ENCODE measurements at places on chromosomes 6 and 20. TPM values are rescaled to one million over a fixed set of nuclear protein-coding genes. Genes with fewer than 3 reads are reported as not detected.

TAGAP gene
- total RNA-seq: not detected

OR12D3 gene
- total RNA-seq: not detected

DDX43 gene
- total RNA-seq: not detected

NKX2-4 gene
- not detected for total RNA-seq

C6orf118 gene
- total RNA-seq: 8.2 TPM

ESR1 gene
- not detected for total RNA-seq

PNPLA1 gene
- not detected for total RNA-seq

GMNN gene
- total RNA-seq: 112 TPM

YIPF3 gene
- 85.7 TPM for total RNA-seq

- H3K27ac ChIP-seq: no peak overlapping the region
- peaks cover 3% of the 10 kb centered on the region for H3K27me3 ChIP-seq
- H3K4me3 ChIP-seq: no peak overlapping the region
- H3K36me3 ChIP-seq: no peaks in the 10 kb centered on the region
These were observed 40.4 kb upstream of the CST7 start for GRCh38 chr20:24908642-24909041.

- H3K4me3 ChIP-seq: no peak overlapping the region
- no peak for DNase-seq
- no peaks in the 10 kb centered on the region for H3K27me3 ChIP-seq
- no peaks in the 10 kb centered on the region for H3K4me1 ChIP-seq
These were observed 133.8 kb upstream of the CST7 start for GRCh38 chr20:24815196-24815815.

GRCh38 chr20:49964964-49965780 is 17.6 kb upstream of the SNAI1 start:
- peaks cover 4% of the 10 kb centered on the region for H3K36me3 ChIP-seq
- no peaks in the 10 kb centered on the region for H3K27me3 ChIP-seq
- H3K27ac ChIP-seq: no peak overlapping the region

DNA sequence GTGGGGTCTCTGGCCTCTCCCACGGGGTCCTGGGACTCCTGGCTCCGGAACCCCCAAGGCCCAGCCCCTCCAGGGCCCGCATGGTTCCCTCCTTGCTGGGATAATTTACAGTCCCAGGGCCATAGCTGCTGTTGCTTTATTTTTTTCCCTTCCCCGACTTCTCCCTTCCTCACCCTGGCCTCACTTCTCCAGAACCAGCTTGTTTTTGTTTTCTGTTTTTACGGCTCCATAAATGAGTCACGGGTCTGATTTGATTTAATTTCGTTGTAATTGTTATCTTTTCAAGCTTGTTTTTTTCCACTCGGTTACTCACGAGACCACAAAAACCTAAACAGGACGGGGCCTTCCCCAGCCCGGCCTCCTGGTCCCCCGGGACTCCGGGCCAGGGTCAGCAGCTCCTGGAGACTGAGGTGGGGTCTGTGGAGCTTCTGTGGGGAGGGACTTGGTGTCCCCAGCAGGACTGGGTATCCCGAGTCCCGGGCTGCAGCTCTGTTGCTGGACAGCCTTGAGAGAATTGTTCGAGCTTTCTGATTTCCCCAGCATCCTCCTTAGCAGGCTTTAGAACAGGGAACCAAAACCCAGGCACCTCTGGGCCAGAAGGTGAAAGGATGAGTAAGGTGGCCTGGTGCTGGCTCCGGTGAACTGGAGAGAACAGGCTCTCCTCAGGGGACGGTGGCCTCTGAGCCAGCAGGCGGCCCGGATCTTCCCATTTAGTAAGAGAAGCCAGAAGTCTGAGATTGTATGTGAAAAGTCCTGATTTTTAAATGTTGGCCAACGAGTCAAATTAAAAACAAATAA is 94.9 kb downstream of the CEBPB start:
- H3K4me1 ChIP-seq: peaks cover 17% of the 10 kb centered on the region
- no peaks in the 10 kb centered on the region for H3K36me3 ChIP-seq
- H3K27ac ChIP-seq: peak overlapping the region; percentile 54
- DNase-seq: no peak

DNA sequence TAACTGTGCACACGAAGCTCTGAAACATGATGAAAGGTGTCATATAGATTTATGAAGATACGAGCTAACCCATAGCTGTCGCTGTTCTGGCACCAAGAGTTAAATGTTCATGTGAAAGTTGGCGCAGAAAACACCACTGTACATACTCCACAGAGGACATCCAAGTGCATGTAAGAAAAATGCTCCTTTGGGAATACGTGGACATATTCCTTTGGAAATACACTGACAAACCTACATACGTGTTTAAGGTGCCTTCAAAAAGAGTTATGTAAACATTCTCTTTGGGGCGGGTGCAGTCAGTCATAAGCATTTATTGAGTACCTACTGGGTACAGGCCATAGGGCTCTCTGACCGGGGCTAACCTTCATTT is 723 bp upstream of the ARID1B start:
- peaks cover 51% of the 10 kb centered on the region for H3K4me1 ChIP-seq
- DNase-seq: no peak
- H3K27me3 ChIP-seq: peaks cover 21% of the 10 kb centered on the region
- peak overlapping the region; percentile 98 for H3K27ac ChIP-seq

- peaks cover 18% of the 10 kb centered on the region for H3K36me3 ChIP-seq
- no peak for DNase-seq
- no peaks in the 10 kb centered on the region for H3K27me3 ChIP-seq
- H3K4me3 ChIP-seq: no peak overlapping the region
These were observed 42.4 kb downstream of the TNFRSF21 start for GRCh38 chr6:47267301-47267700.

DNA sequence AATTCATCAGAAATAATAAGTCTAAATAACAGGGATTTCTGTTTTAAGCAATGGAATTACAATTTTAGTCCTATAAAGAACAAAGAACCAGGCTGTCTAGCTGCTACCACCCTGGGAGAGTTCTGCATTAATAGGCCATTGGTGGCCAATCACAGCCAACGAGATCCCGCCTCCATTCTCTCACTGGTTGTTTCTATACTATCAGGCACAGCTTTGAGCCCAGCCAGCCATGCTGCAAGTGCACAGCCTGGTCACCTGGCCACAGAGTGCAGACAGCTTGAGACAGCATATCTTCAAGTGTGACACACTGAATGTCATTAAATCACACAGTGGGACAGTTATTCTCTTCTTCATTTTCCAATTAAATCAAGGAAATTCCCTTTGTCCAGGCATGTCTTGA is 16.1 kb upstream of the RAB22A start:
- no peaks in the 10 kb centered on the region for H3K27me3 ChIP-seq
- H3K36me3 ChIP-seq: no peaks in the 10 kb centered on the region
- peak; percentile 26 for DNase-seq
- peaks cover 17% of the 10 kb centered on the region for H3K4me1 ChIP-seq
- H3K4me3 ChIP-seq: no peak overlapping the region
- no peak overlapping the region for H3K27ac ChIP-seq

GRCh38 chr6:143842461-143842901 is 657 bp upstream of the LTV1 start:
- H3K36me3 ChIP-seq: peaks cover 4% of the 10 kb centered on the region
- DNase-seq: no peak
- no peaks in the 10 kb centered on the region for H3K27me3 ChIP-seq
- peaks cover 17% of the 10 kb centered on the region for H3K4me1 ChIP-seq
- peak overlapping the region; percentile 98 for H3K4me3 ChIP-seq

- no peak overlapping the region for H3K27ac ChIP-seq
- H3K4me1 ChIP-seq: peaks cover 5% of the 10 kb centered on the region
- H3K27me3 ChIP-seq: no peaks in the 10 kb centered on the region
- no peak for DNase-seq
These were observed 504.9 kb downstream of the DOK5 start for GRCh38 chr20:54980103-54980960.

- no peak overlapping the region for H3K4me3 ChIP-seq
- no peaks in the 10 kb centered on the region for H3K27me3 ChIP-seq
- H3K36me3 ChIP-seq: no peaks in the 10 kb centered on the region
- peaks cover 24% of the 10 kb centered on the region for H3K4me1 ChIP-seq
These were observed 10.0 kb downstream of the REV3L start for GRCh38 chr6:111472933-111473435.

DNA sequence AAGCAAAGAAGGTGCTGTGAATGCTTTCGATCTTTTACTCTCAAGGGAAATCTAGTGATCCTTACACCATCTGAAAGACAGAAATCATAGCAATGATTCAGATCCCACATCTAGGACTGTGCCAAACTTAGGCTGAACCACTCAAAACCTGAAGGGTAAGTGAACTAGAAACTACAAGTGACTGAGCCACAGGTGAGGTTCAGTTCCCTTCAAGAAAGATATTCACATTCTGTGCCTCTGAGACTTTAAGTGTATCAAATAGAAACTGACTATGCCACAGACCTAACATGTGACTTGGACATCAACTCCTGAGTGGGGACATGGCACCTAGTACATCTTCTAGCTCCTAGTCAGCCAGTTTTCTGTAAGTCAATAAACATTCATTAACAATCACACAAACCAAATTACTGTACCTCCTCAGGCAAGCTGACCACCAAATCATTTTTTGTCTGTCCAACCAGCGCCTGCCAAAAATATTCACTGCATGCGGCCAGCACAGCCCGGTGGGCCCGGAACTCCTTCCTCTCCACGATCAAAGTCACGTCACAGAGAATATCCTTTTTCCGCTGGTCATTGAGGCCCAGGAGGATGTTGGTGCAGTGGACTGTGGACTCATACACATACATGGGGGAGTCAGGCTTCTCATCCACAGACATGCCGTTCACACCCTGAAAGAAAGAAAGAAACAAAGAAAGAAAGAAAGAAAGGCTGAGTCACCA is 114.1 kb downstream of the GJA10 start:
- H3K27me3 ChIP-seq: no peaks in the 10 kb centered on the region
- H3K36me3 ChIP-seq: peaks cover 17% of the 10 kb centered on the region
- H3K4me1 ChIP-seq: peaks cover 23% of the 10 kb centered on the region
- no peak for DNase-seq

DNA sequence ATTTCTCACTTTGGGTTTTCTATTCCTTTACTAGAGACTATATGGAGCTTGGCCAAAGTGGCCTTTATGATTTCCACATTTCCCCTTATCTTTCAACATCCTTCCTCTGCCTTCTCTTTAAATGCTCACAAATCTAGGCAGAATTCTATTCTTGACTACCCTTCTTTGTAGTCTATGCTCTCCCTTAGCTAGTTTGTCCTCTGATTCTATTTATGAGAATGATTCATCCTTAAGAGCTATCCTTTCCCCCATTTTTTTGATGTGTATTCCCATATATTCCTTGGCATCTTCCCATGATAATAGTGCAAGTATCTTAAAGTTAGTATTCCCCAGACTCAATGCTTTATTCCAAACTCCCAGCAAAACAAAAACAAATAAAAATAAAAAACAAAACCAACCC is 53.1 kb downstream of the IL20RA start:
- H3K36me3 ChIP-seq: no peaks in the 10 kb centered on the region
- H3K4me1 ChIP-seq: peaks cover 20% of the 10 kb centered on the region
- no peak for DNase-seq
- H3K27ac ChIP-seq: no peak overlapping the region

DNA sequence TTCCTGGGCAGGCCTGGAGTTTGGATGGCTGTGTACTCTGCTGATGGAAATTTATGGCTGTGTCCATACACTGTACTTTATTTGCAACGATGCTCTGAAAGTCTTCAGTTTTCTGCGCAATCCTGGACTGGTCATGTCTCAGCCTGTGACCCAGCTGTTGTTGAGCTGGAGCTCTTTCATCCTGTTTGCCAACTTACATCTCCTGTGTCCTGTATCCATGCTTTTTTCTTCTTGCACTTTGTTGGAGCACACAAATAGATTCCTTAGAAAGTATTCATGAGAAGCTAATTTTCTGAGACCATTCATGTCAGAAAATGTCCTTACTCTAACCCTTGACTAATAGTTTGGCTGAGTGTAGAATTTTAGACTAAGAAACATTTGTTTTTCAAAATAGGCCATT is 251.2 kb downstream of the BCKDHB start:
- H3K27me3 ChIP-seq: no peaks in the 10 kb centered on the region
- no peak overlapping the region for H3K27ac ChIP-seq
- peaks cover 7% of the 10 kb centered on the region for H3K36me3 ChIP-seq
- H3K4me1 ChIP-seq: peaks cover 21% of the 10 kb centered on the region
- DNase-seq: no peak

DNA sequence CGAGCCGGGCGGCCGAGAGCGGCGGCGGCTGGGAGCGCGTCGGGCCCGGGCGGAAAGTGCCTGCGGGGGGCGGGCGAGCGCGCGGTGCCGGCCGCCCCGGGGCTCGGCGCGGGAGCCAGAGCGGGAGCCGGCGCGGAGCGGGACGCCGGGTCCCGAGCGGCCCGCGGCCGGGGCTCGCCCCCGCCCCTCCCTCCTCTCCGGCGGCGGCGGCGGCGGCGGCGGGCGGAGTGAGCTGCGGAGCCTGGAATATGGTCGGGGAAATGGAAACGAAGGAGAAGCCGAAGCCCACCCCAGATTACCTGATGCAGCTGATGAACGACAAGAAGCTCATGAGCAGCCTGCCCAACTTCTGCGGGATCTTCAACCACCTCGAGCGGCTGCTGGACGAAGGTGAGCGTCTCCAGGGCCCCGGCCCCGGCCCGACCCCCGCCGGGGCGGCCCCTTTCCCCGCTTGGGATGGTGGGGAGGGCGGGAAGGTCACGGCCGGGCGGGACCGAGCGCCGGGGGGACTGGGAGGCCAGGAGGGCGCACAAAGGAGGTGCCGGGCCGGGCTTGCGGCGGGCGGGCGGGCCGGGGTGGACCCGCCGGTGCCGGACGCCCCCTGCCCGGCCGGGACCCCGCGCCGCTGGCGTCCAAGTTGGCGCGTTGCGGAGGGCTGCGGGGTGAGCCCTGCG is 565 bp downstream of the QKI start:
- H3K27ac ChIP-seq: no peak overlapping the region
- peak; percentile 20 for DNase-seq
- peaks cover 9% of the 10 kb centered on the region for H3K36me3 ChIP-seq
- H3K4me3 ChIP-seq: peak overlapping the region; percentile 79
- H3K27me3 ChIP-seq: no peaks in the 10 kb centered on the region

- peaks cover 2% of the 10 kb centered on the region for H3K36me3 ChIP-seq
- no peaks in the 10 kb centered on the region for H3K27me3 ChIP-seq
- no peaks in the 10 kb centered on the region for H3K4me1 ChIP-seq
- DNase-seq: no peak
- no peak overlapping the region for H3K4me3 ChIP-seq
These were observed 564.3 kb upstream of the MARCKS start for GRCh38 chr6:113292646-113293422.

DNA sequence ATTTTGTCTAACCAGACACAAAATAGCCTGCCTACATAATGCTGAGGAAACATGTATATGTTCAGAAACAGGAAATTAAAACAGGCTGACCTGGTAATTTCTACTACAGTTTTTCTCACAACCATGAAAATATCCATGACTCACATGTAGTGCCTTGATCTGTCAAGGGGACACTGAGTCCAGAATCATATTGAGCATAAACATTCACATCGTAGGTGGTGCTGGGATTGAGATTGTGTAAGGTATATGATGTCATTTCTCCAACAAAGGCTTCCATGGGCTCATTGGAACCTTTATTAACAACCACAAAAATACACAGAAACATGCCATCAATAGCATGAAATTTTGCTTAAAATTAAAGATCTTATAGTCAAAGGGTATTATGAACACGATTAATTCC is 80.9 kb downstream of the COL12A1 start:
- H3K36me3 ChIP-seq: no peaks in the 10 kb centered on the region
- H3K4me1 ChIP-seq: no peaks in the 10 kb centered on the region
- H3K27ac ChIP-seq: no peak overlapping the region
- H3K4me3 ChIP-seq: no peak overlapping the region

- H3K4me3 ChIP-seq: no peak overlapping the region
- H3K4me1 ChIP-seq: peaks cover 9% of the 10 kb centered on the region
- H3K36me3 ChIP-seq: no peaks in the 10 kb centered on the region
- DNase-seq: no peak
These were observed 117.2 kb downstream of the BACH2 start for GRCh38 chr6:90179190-90180169.

- H3K4me3 ChIP-seq: no peak overlapping the region
- H3K27ac ChIP-seq: no peak overlapping the region
- H3K27me3 ChIP-seq: no peaks in the 10 kb centered on the region
- peaks cover 14% of the 10 kb centered on the region for H3K4me1 ChIP-seq
- no peaks in the 10 kb centered on the region for H3K36me3 ChIP-seq
These were observed 323.4 kb downstream of the BTBD9 start for GRCh38 chr6:38316099-38316868.
